ENCODE measurements at places on chromosomes 4 and X.

DNA sequence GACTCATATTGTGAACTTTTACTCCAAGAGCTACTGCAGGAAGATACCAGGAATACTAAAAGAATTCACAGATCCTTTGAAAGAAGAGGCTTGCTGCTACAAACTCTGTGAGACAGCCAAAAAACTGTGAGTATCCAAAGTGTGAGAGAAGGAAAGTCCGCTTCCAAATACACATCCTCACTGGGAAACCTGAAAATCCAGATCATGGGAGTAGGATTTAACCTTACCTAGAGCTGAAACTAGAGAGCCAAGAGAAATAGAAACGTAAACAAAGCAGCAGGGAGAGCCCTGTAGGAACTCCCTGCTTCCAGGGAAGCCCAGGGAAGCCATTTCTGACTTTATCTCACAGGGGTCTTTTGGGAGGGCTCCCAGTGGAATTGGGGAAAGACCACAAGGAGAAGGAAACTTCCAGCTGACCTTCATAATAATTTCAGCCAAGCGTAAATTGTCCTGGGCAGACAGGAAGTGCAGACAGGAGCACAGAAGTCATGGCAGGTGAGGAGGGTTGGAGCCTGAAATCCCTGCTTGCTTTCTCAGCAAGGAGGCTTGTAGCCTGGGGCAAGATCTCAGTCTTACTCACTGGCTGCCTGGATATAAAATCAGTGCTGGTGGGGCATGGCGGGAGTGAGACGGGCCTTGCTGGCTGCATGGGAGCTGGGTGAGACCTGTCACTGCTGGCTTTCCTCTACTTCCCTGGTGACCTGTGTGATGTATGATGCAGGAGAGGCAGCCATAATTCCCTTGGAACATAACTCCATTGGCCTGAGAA, 26.2 kb upstream of the NFKB1 start:
- DNase-seq: no peak

- DNase-seq: no peak
Observed at GRCh38 chrX:85620466-85620865, 241.0 kb upstream of the POF1B start.

- no peak for DNase-seq
Observed at GRCh38 chrX:107726816-107727534, 48.6 kb downstream of the TSC22D3 start.

GRCh38 chr4:172124656-172125308, 311.6 kb downstream of the GALNTL6 start:
- peak; percentile 9 for DNase-seq

GRCh38 chrX:73647212-73647611, 84.2 kb downstream of the CHIC1 start:
- DNase-seq: no peak

GRCh38 chr4:147388018-147388417, 92.9 kb upstream of the EDNRA start:
- no peak for DNase-seq

DNA sequence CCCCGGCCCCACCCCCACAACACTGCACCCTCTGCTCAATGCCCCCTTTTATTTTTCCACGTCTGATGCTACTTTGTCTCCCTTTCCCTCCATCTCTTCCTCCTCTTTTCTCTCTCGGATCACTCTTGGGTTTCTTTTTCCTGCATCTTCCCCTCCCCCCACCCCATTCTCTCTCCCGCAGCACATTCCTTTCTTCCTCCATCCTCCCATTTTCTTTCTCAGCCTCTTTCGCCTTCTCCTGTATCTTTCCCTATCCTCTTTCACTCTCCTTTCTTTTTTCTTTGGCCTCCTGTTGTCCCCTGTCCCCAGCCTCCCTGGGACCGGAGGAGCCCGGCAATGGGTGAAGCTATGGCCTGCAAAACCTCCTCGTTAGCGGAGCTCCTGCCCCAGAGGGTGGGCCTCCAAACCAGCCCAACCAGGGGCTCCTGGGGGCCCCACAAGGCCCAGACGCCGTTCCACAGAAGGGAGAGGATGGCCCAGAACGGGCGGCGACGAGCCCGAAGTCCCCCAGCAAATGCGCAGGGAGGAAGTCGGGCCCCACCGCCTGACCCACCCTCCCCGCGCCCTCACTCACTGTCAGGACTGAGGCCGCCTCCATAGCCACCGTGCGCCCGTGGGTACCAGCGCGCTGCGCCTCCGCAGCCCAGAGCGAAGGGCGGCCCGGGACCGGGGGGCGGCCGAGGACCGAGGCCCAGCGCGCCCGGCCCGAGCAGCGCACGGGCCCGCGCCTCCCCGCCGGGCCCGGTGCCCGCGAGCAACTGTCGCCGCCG, 807 bp downstream of the HMX1 start:
- no peak for DNase-seq

DNA sequence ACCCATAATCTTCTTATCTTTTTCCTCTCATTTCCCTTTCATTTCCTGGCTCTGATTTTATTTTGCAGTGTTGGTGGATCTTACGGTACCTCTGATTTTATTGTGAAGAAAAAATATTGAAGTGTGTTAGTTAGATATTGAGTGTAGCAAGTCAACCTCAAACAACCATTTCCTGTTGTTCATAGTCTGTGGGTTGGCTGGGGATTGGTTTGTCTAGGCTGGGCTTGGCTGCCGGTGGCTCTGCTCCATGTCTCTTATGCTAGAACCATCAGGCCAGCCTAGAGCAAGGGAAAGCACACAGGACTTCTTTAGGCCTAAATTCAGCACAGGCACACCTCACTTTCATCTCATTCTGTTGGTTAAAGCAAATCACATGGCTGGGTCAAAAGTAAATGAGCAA, 383.1 kb upstream of the LCORL start:
- DNase-seq: no peak

Measured in GM04503 (cell line).